Fibroblast of skin of right biceps (primary cell): ENCODE measurements at places on chromosomes 1 and 21.

DNA sequence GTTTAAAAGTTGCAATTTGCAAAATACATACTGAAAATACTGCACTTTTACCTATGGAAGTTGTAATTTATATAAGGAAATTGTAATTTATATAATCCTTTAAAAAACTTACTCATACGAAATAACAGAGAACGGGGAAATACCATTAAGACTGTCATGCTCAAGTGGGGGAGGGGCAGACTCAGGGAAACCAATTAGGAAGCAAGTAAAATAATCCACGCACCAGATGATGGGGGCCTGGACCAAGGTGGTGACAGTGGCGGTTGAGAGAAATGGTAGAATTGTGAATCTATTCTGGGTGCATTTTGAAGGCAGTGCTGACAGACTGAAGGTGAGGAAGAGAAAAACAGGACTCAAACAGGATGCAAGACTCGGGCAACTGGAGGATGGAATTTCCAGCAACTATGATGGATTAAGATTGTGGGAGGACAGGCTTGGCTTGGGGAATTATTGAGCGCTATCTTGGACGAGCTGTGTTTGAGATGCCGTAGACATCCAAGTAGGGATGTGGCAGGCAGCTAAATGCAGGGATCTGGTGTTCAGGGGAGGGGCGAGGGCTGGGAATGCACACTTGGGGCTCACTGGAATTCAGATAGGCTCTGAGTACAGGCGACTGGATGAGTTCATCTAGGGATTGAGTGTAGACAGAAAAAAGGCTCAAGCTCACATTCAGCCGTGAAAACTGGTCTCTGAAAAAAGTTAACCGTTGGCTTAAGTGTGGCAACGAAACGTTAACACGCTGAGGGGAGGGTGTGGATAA is 977 bp downstream of the LCA5L start:
- DNase-seq = peak; percentile 72

DNA sequence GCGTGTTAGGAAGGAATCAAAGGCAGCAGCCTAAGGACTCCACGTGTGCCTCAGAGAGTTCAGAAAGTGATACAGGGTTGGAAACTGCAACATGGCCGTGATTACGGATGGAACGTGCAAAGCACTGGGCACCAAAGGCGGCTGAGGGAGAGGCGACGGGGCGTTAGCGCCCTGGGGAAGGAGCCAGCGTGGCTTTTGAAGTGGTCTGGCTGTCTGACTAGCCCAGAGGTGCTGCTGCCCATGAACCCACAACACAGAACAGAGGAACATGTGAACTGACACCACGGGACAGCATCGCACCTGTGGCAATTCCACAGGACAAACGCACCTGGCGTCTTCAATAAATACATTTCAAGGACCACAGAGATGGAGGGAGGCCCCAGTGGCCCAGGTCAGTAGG is 18.0 kb upstream of the TMEM52 start:
- no peak for DNase-seq

DNA sequence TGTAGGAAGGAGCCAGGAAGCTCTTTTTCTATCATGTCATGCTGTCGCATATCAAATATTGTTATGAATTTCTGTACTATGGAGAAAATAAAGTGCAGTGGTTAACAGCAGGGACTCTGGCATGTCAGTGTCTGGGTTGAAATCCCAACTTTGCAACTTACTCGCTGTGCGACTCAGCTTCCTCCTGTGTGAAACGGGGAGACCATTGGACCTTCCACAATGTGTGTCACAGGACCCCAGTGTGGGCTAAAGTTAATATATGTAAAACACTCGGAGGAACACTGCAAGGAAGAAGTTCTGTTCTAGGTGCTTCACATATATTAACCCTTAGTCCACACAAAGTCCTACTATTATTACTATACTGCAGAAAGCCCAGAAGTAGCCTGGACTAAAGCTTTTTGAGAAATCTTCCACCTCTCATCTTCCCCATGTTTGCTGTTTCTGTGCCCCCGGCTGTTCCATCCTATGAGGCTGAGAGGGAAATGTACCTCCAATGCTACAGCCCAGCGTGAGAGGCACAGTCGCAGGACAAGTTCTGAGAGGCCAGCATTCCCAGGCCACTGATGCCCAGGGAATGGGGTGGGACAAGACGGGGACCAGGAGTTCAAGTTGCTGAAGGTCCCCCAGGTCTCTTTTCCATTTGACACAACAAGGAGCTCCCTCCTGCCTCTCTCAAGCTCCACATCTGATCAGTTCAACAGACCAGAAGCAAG is 1.9 kb downstream of the CHIT1 start:
- DNase-seq = no peak

DNA sequence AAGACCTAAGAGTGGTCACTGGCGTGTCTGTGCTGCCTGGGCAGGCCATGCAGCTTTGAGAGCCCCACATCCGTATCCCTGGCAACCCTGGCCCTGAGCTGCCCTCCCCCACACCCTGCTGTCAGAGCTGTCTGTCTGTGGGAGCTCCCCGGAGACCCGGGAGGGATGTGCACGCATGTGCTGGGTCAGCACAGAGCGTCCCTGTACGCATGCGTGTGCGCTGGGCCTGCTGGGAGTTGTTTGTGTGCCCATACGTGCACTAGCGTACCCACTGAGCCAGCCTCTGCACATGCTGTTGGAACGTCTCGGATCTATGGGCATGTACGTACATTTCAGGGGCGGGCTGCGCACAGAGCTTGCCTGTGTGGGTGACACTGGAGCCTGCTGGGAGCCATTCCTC is 89.3 kb downstream of the EPHB2 start:
- DNase-seq = no peak
